Activated T-helper 2 cell treated with anti-CD3 and anti-CD28 coated beads, Interferon-gamma antibody, Interleukin-2, Interleukin-4, amounts not matched to agents 10 μg/mL and 5 μg/mL and 100 μg/mL, durations not matched to agents 14 hours and 24 hours and 36 hours (primary cell): ENCODE measurements at places on chromosomes 13 and 19. TPM values are rescaled to one million over a fixed set of nuclear protein-coding genes. Genes with fewer than 3 reads are reported as not detected.

- H3K4me1 ChIP-seq = peaks cover 7% of the 10 kb centered on the region
- no peak for DNase-seq
- H3K4me3 ChIP-seq = no peak overlapping the region
- H3K27me3 ChIP-seq = no peaks in the 10 kb centered on the region
- no peak overlapping the region for H3K27ac ChIP-seq
Measured at GRCh38 chr13:112509190-112509589, 78.8 kb downstream of the TUBGCP3 start.

DNA sequence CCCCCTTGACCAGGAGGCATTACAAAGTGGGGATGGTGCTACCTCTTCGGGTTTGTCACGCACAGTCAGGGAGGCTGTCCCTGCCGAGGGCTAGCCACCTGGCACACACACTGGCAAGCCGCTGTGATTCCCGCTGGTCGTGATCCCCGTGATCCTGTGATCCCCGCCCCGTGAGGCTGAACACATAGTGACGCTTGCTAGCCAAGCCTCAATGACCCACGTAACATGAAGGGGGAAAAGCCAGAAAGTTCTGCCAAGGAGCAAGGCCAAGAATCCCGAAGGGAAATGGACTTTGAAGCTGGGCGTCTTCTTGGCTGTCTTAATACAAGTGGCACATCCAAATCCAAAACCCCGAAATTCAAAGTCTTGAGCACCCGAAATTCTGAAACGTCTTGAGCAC lies 13.7 kb downstream of the LDLR start:
- H3K4me1 ChIP-seq = peaks cover 12% of the 10 kb centered on the region
- H3K4me3 ChIP-seq = no peak overlapping the region
- no peak overlapping the region for H3K27ac ChIP-seq
- H3K36me3 ChIP-seq = peaks cover 74% of the 10 kb centered on the region
- H3K27me3 ChIP-seq = no peaks in the 10 kb centered on the region

DNA sequence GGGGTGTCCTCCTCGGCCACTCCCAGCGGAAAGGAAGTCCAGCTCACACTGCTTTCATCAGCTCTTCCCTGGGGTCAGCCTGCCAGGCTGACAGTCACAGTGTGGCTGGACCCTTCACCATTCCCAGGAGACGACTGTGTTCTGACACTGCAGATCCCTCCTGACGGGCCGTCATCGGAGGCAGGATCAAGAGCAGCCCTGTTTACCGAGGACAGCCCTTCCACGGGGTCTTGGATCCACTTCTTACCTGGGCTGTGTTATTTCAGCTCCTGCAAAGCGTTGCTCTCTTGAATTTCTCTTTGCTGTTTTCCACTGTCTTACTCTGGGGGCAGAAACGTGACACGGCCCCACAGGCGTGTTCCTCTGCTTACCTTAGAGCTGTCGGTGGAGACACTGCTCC lies 149.9 kb upstream of the SOX1 start:
- no peak overlapping the region for H3K27ac ChIP-seq
- no peaks in the 10 kb centered on the region for H3K36me3 ChIP-seq
- no peaks in the 10 kb centered on the region for H3K4me1 ChIP-seq
- no peak for DNase-seq
- H3K27me3 ChIP-seq = peaks cover 2% of the 10 kb centered on the region

- peak overlapping the region; percentile 15 for H3K4me3 ChIP-seq
- peaks cover 36% of the 10 kb centered on the region for H3K4me1 ChIP-seq
- peak overlapping the region; percentile 28 for H3K27ac ChIP-seq
- peaks cover 14% of the 10 kb centered on the region for H3K36me3 ChIP-seq
Measured at GRCh38 chr13:51534041-51534817, 50.0 kb upstream of the WDFY2 start.

DNA sequence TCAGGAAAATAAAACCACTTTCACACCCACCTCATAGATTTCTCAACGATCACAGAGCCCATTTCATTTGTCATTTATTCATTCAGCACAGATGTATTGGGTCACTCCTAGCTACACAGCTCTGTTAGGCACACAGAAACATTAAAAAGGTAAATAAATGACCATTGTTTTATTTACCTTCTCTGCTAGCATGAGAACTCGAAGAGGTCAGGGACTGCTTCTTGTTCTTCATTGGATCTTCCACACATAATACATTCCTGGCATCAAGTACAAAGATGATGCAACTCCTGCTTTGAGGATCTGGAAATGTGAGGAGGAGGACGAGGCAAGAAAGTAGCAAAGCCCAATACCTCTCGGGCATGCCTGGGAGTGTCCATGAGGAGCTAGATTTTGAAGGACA lies 168.1 kb downstream of the RBM26 start:
- no peak overlapping the region for H3K27ac ChIP-seq
- no peaks in the 10 kb centered on the region for H3K4me1 ChIP-seq

DNA sequence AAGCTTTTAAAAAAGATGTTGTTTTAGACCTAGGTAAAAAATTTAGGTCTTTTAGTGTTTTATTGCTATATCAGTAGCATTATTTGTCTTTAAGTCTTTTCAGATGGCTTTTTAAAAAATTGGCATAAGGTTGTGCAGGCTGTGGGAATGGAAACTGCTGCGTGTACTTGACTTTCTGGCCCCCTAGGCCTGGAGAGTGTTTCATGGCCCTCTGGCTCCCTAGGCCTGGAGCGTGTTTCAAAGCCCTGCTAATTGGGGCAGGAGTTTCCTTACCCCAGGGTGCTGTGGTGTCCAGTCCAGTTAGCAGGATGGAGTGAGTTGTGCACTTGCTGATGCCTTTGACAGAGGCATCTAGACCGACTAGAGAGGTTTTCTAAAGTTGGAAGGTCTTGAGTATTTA lies 23.8 kb downstream of the PRAM1 start:
- H3K27ac ChIP-seq = no peak overlapping the region
- no peak for DNase-seq
- H3K27me3 ChIP-seq = no peaks in the 10 kb centered on the region
- peaks cover 25% of the 10 kb centered on the region for H3K4me1 ChIP-seq
- H3K4me3 ChIP-seq = no peak overlapping the region

- H3K27me3 ChIP-seq = peaks cover 43% of the 10 kb centered on the region
- peak overlapping the region; percentile 22 for H3K4me3 ChIP-seq
- DNase-seq = no peak
- peak overlapping the region; percentile 44 for H3K27ac ChIP-seq
- peaks cover 10% of the 10 kb centered on the region for H3K4me1 ChIP-seq
Measured at GRCh38 chr13:106490569-106491321, 44.7 kb downstream of the EFNB2 start.

DNA sequence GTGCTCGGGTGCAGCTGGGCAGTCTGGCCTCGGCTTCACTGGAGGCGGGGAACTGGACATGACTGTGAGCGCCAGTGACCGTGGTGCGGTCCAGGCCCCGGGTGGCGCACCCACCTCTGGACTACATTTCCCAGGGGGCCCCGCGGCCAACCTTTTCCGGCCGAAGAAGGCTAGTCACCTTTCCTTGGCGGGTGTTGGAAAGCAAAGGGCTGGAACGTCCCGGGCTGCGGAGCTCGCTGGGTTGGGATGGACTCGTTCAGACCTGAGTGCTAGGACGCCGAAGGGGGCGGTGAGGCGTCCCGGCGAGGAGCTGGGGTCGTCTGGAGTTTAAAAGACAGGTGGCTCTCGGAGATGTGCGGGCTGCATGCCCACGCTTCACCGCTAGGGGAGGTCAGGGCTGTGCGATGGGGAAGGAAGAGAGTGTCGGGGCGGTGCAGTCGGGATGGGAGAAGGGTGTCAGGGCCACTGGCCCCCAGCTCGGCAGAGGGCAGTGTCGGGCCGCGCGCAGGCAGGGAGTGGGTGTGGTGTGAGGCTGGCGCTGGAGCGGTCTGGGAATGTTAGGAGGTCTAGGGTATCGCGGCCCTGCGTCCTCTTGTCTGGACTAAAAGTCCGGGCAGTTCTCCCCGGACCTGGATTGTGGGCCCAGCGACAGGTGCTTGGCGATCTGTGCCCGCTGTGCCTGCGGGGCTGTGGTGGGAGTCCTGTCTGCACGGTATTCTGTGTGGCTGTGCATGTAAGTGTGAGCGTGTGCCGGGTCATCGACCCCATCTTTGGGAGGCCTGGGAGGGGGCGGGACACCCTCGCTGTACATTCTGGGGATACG lies 57.1 kb downstream of the ZNF568 start:
- peaks cover 9% of the 10 kb centered on the region for H3K4me1 ChIP-seq
- H3K36me3 ChIP-seq = peaks cover 30% of the 10 kb centered on the region

GRCh38 chr19:32627714-32628270 lies 46.8 kb downstream of the PDCD5 start:
- H3K4me1 ChIP-seq = no peaks in the 10 kb centered on the region
- H3K27ac ChIP-seq = no peak overlapping the region
- peaks cover 15% of the 10 kb centered on the region for H3K36me3 ChIP-seq
- no peaks in the 10 kb centered on the region for H3K27me3 ChIP-seq
- H3K4me3 ChIP-seq = no peak overlapping the region

GRCh38 chr13:100608489-100608888 lies 19.9 kb upstream of the GGACT start:
- H3K36me3 ChIP-seq = peaks cover 58% of the 10 kb centered on the region
- DNase-seq = no peak
- peak overlapping the region; percentile 70 for H3K27ac ChIP-seq
- H3K27me3 ChIP-seq = no peaks in the 10 kb centered on the region
- peaks cover 28% of the 10 kb centered on the region for H3K4me1 ChIP-seq

DNA sequence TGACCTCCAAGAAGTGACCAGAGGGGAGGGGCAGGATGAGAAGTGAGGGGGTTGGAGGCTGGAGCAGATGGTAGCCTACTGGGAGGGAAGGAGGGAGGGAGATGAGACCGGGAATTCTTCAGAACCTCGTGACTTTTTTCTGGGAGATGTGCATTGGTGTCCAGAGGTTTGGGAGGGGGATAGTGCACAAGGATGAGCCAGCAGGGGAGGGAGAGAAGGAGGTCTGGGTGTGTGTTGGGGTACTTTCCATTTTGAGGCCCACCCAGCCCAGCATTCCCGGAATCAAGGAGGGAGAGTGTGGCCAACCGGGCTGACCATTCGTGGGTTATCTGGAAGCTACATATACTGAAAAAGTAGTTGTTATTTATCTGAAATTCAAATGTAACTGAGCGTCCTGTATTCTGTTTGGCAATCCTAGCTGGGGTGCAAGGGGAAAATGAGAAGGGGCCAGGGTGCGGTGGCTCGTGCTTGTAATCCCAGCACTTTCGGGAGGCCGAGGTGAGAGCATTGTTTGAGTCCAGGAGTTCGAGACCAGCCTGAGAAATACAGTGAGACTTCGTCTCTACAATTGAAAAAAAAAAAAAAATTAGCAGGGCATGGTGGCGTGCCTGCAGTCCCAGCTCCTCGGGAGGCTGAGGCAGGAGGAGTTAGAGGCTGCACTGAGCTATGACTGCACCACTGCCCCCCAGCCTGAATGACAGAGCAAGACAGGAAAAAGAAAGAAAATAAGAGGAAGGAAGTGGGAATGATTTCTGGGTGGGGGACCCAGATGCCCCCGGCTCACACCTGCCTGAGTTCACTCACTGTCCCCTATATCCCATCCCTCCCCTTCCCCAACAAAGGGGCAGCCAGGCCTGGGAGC lies 4.4 kb upstream of the C3 start:
- peaks cover under 1% of the 10 kb centered on the region for H3K36me3 ChIP-seq
- H3K27ac ChIP-seq = no peak overlapping the region
- H3K27me3 ChIP-seq = no peaks in the 10 kb centered on the region
- no peak overlapping the region for H3K4me3 ChIP-seq

DNA sequence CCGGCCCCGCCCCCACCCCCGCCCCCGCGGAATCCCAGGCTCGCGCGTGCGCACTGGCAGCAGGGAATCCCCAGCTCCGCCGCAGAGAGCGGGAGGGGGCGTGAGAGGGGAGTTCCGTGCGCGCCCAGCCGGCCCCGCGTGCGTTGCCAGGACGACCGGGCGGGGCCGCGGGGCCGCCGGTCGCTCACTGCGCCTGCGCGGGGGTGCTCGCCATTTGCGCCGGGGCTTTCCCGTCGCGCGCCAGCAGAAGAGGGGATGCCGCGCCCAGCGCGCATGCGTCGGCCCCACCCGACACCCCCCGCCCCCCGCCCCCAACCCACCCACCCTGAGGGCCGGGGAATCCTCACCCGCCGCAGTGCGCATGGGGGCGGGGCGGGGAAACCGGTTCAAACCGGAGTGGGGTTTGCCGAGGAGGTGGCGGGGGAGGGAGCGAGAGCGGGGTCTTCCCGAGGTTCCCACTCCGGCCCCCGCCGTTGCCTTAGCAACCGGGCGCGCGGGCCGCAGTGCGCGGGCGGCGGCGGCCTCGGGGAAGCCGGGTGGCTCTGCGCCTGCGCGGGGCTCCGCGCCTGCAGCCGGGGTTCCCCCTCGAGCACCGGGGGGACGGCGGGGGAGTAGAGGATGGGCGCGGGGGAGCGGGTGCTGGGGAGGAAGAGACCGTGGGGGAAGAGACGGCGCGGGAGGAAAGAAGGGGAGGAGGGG lies 15.1 kb downstream of the CCDC124 start:
- H3K27ac ChIP-seq = no peak overlapping the region
- H3K36me3 ChIP-seq = peaks cover 3% of the 10 kb centered on the region

DNA sequence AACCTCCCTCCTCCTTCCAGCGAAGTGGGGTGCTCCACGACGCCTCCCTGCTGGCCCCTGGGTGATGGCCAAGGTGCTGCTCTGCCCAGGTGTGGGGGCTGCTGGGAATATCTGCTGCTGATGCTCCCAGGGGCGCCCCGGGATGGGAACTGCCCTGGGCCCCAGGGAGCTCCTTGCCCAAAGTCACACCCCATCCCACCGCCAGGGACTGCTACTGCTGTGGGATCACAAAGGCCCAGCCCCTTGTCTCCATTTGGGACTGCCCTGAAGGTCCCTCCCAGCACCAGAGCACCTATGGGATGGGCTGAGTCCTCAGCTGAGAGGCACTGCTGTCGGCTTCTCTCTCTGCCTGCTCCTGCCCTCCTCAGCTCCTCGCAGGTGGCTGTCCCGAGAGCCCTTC lies 19.0 kb downstream of the CHST8 start:
- no peaks in the 10 kb centered on the region for H3K36me3 ChIP-seq
- DNase-seq = no peak
- no peaks in the 10 kb centered on the region for H3K27me3 ChIP-seq
- no peak overlapping the region for H3K4me3 ChIP-seq

- no peak overlapping the region for H3K27ac ChIP-seq
- peaks cover 42% of the 10 kb centered on the region for H3K4me1 ChIP-seq
- no peaks in the 10 kb centered on the region for H3K27me3 ChIP-seq
- DNase-seq = no peak
- H3K36me3 ChIP-seq = peaks cover 33% of the 10 kb centered on the region
Measured at GRCh38 chr13:46317120-46317519, 69.9 kb downstream of the RUBCNL start.

GRCh38 chr19:42021185-42021584 lies 27.2 kb upstream of the ATP1A3 start:
- DNase-seq = no peak
- no peaks in the 10 kb centered on the region for H3K4me1 ChIP-seq
- H3K27ac ChIP-seq = no peak overlapping the region
- H3K36me3 ChIP-seq = no peaks in the 10 kb centered on the region

The ZNF90 gene
- 3.2 and 5.1 TPM in 2 replicates for total RNA-seq

The ZNF155 gene
- 4.7 and 5.5 TPM in 2 replicates for total RNA-seq

The FSTL3 gene
- total RNA-seq = 6.9 and 8.0 TPM in 2 replicates

The PGLYRP1 gene
- not detected in 2 replicates for total RNA-seq

The ZNF560 gene
- total RNA-seq = not detected in 2 replicates

The KLK7 gene
- total RNA-seq = not detected in 2 replicates

The TUBA3C gene
- not detected in 2 replicates for total RNA-seq

The ZNF814 gene
- 11.4 and 12.3 TPM in 2 replicates for total RNA-seq

The SMIM44 gene
- not detected in 2 replicates for total RNA-seq

The NLRP11 gene
- total RNA-seq = not detected in 2 replicates
